Urinary bladder (tissue), 4 donors: ENCODE measurements at places on chromosomes 2 and 18.
A peak's percentile ranks its signal among the peaks of the same experiment; 100 is the strongest.

DNA sequence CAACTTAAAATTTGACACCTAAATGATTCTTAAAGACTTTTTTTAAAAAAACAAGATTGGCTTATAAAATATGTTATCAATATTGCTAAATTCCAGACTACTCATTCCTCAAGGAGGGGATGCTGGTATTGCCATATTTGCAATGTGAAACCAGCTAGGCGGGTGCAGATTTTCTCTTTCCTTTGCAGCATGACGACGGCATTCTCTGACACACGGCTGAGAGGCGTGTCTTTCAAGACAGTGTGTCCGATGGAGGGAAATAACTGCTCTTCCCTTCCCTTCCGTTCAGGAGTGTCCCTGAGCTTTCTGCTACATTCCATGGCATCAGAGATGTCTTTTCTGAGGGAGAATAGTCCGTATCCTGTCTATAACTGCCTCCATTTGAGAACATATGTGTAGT lies 38.2 kb upstream of the CNGA3 start:
- DNase-seq, result no peak

- DNase-seq, result no peak
Observed at GRCh38 chr18:5969989-5970403, 74.7 kb upstream of the TMEM200C start.

GRCh38 chr2:25701801-25702200 lies 28.4 kb upstream of the DTNB start:
- no peak for DNase-seq

DNA sequence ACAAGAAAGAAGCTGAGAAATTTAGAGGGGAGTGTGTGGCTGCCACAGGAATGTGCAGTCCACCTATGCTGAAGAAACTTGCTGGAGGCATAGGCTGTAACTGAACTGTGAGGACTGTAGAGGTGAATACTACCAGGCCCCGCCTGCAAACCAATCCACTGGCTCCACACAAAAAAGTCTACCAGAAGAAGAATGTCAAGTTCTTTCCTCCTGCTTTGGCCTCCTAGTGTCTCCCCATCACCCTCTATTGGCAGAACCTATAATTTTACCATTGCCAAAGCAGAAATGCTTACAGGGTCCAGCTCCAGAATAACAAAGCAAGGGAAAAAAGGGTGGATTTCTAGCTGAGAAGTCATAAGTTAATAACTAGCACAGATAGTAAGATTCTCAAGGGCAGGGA lies 5.9 kb upstream of the ATP5MC3 start:
- no peak for DNase-seq

DNA sequence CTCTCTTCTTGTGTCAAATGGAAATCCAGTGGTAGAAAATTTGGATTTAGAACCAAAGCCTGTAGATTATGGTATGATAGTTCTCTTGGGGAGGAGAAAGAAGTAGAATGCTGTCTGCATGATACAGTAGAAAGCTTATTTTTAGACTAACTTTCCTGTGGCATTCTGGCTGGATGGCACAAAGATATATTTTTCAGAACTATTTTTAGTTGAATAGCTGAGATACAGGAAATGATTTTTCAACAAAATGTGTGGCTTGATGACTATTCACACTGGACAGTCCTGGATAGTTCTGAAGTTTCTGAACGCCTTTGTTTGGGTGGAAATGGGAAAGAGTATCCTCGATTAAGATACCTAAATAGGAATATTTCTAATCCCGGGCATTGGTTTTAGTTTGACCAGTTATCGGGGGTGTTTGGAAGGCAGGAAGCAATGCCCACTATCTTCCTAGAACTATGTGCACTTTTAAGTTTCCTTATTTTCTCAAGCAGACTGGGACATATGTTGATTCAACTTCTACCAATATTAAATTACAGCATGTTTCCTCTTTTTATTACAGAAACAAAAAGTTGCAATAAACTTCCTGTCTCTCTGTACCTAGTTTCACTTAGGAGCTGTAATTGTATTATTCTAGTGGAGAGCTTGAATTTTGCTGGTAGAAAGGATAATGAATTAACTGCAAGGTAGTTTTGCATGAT lies 32.1 kb downstream of the GDF7 start:
- DNase-seq, result no peak

DNA sequence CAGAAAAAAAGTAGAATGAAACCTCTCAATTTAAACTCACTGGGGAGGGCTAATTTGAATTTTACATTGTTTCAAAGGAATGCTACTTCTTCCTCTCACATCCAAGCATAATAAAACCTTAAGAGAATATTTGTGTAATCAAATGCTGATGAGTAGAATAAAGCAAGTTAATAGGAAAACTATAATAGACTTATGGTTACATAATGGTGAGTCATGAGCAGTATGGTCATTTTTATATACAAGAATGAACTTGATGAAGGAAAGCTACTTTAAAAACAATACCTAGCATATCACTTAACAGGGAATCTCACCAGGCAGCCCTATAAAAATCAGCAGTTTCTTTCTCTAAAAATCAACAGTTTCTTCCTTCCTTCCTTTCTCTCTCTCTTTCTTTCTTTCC lies 80.3 kb downstream of the VSNL1 start:
- DNase-seq, result no peak

DNA sequence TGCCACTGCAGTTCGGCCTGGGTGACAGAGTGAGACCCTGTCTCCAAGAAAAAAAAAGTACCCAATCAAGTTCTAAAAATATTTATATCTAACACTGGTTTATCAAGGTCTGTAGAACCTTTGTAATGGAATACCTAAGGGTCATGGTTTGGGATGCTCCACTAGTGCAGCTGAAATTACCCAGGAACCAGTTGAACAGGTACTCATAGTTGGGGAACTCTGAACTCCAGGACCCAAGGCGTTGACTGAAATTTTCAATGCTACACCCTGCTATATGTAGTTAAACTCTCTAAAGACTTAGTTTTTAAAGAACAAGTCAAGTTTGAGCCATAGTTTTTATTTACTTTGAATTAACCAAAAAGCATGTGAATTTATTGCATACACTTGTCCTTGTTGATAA lies 55.1 kb downstream of the FAM117B start:
- no peak for DNase-seq

GRCh38 chr18:21978546-21979170 lies 190.7 kb upstream of the GATA6 start:
- no peak for DNase-seq

GRCh38 chr2:167933097-167933814 lies 314.1 kb downstream of the STK39 start:
- no peak for DNase-seq

GRCh38 chr18:50695431-50696176 lies 124.2 kb downstream of the MRO start:
- DNase-seq, result no peak

GRCh38 chr2:148006249-148007007 lies 14.1 kb downstream of the ORC4 start:
- DNase-seq, result no peak

DNA sequence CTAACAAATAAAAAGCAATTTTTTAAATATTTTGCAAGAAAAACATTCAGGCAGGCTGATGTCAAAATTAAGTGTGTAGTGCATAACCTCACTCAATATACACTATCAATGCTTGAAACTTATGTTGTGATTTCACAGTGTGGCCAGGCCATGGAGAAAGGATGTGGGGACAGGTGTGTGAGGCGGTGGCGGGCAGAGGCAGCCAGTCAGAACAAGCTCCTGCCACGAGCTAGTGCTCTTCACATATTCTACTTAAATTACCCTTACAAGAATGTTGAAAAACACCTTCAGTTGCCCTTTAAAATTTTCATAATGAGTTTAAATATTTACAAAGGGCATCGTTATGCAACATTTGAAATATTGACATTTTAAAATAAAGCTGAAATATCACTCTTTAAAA lies 43.2 kb downstream of the CYB5A start:
- DNase-seq, result no peak

DNA sequence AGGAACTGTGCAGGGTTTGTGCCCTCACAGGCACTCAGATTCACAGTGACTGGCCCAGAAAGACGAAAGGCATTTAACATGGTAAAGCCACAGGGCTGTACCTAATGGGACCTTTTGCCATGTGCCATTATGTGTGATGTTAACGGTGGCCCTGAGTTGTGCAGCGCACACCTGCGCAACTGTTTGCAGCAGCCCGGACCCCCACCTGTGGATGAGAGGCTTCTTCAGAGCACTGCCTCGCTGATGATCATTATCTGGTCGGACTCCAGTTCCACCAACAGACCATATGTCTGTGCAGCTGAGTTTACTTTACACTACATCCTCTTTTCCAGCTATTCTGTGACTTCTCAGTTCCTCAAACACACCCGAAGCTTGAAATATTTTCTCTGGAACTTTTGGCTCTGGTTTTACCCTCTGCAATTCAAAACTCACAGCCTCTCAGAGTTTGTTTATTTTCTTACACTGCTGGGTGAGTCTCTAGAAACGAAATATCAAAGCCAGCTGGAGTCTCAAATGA lies 35.6 kb upstream of the UBE2F start:
- no peak for DNase-seq

GRCh38 chr2:46225730-46226129 lies 71.5 kb upstream of the EPAS1 start:
- DNase-seq, result no peak

DNA sequence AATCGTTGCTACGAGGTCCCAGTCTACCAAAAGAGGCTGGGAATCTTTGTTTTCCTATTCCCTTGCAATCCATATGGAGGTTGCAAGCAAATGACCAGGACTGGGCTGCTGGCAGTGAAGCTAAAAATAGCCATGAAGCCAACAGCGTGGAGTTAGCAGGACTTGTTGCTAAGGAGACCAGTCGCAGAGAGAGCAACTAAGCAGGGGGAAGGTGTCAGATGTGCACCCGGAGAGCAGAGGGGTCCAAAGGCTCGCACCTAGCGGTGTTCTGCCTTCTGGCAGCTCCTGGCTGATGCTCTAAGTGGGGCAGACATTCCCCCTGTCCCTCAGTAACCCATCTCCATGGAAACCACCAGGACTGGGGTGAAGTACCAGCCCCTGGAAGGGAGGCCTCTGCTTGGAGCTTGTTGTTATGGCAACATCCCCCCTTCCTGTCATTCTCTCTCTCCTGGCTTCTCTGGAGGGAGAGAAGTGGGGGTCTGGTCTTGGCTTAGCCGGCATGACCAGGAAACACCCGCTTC lies 84.6 kb downstream of the DNMT3A start:
- DNase-seq, result peak; percentile 14

- no peak for DNase-seq
Observed at GRCh38 chr2:184875212-184875611, 276.9 kb downstream of the ZNF804A start.

- no peak for DNase-seq
Observed at GRCh38 chr18:40751186-40751585, 1203.8 kb upstream of the PIK3C3 start.
